Stimulated activated CD8-positive, alpha-beta memory T cell treated with anti-CD3 and anti-CD28 coated beads, Interleukin-7, amount 100 ng/mL, for 24 hours (primary cell): ENCODE measurements at places on chromosomes 3 and 15.

GRCh38 chr3:176850498-176850897 lies 346.8 kb downstream of the TBL1XR1 start:
- DNase-seq: no peak

- no peak for DNase-seq
Measured at GRCh38 chr3:14900881-14901873, 46.2 kb upstream of the NR2C2 start.

- no peak for DNase-seq
Measured at GRCh38 chr3:60475096-60475495, 776.2 kb downstream of the FHIT start.

DNA sequence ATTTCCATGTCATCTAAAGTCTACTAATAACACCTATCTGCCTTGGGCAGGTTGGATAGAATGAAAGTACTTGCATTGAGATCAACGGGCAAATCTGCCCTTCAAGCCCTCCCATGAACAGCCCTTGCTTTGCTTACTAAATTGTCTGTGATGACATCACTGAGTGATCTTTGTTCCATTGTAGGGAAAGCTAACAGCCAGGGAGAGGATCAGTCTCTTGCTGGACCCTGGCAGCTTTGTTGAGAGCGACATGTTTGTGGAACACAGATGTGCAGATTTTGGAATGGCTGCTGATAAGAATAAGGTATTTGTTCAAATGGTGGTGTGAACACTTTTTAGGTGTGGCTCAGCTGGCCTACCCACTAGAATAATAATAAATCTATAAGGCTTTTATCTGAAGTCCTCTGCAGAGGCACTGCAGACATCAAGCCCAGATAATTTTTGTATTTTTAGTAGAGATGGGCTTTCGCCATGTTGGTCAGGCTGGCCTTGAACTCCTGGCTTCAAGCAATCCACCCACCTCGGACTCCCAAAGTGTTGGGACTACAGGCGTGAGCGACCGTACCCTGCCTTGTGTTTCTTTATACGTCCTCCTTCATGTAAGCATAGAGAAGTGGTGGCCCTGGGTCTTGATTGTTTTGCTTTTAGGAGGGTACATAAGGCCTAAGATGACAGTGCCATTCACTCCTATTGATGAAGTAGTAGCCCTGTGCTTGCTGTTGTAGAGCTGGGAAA lies 5.7 kb downstream of the PCCB start:
- no peak for DNase-seq

- no peak for DNase-seq
Measured at GRCh38 chr3:2599471-2599870, 500.8 kb downstream of the CNTN4 start.

DNA sequence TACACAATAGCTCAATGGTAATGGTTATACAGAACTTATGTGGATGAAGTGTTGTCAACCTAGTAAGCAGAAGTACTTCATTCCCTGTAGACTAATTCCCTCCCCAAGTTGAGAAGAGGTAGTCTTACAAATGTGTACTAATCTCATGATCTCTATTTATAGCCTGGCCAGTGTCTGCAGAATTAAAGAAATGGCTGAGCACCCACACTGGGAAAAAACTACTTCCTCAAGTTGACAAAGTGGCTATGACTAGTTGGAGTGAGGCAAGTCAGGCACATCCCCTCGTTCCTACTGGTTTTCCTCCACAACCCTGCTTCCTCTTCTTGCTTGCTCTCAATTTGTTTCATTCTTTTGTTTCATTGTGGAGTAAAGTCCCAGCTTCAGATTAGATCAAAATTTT lies 566.7 kb upstream of the ZNF717 start:
- DNase-seq: no peak

GRCh38 chr15:61037031-61037430 lies 192.1 kb downstream of the RORA start:
- DNase-seq: no peak

DNA sequence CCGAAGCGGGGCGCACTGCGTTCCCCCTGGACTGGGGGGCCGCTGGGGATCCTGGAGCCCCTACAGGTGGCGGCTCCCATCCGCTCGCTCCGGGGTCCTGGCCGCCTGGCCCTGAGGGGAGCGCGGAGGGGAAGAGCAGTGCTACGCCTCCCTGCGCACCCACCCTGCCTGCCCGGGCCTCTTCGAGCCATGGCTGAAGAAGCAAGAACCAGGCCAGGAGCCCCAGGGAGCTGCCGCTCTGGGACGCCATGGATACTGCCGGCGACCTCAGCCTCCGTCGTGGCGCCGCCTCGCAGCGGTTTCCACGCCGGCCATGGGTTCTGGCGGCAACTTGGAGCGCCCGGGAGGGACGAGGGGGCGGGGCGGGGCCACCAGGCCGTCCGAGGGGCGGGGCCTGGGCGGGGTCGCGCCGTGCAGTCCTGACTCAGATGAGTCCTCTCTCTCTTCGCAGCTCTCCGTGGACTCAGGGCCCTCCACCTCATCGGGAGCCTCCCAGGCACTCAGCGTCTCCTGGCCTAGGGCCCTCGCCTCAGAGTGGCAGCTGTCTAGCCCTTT lies 50.9 kb downstream of the MYL3 start:
- DNase-seq: peak; percentile 61
